Tibial artery (tissue), 4 donors: ENCODE measurements at places on chromosomes 13 and 19.

DNA sequence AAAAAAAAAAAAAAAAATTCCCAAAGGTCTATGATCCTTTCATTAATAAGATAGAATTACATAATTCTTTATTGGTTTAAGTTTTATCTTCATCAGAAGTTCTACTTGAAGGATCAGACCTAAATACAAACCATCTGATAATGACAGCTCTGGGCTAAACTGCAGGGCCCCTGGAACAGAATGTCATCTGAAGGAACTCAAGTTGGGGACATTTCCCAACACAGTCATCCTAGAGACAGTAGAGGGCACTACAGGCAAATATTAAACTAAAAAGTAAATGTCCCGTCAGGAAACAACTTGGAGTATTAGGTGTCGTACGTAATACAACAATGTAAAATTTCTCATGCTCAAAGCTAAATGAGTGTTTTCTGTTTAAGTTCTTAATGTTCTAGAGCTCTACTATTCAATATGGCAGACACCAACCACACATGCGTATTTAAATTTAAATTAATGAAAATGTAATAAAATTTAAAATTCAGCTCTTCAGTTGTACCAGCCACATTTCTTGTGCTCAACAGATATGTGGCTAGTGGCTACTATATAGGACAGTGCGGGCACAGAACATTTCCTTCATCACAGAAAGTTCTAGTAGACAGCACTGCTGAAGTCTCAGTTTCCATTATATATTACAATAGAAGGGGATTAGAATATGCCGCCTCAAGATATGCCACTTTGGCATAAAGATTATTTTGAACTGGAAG is 21.8 kb upstream of the NAXD start:
- H3K4me1 ChIP-seq: no peaks in the 10 kb centered on the region
- no peaks in the 10 kb centered on the region for H3K27me3 ChIP-seq
- no peak overlapping the region for H3K27ac ChIP-seq
- no peak for DNase-seq
- H3K4me3 ChIP-seq: no peak overlapping the region

DNA sequence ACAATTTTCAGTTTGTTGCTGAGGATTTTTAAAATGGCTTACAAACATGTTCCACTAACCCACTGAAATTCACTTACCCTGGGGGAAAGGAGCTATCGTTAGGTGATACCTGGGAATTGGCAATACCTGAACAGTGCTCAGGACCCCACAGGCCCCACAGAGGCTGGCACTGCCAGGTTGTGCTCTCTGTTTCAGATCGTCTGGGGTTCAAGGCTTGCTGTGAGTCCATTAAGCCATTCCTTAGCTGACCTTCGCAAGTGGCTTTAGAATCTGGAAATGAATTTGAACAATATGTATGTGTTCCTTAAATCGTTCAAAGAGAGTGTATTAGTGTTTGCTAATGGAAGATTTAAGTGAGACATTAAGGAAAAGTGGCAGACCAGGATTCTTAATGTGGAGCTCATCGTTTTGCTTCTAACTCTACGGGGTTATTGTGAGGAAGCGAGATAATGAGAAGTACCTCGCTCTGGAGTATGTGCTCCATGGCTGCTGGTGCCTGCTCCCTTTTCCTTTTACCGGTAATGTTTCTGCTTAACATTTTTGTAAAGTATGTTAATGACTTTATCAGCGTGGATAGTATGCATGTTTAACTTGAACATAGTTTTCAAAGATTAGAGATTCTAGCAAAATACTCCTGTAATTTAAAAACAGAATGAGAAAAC is 13.6 kb downstream of the KLF5 start:
- no peak overlapping the region for H3K4me3 ChIP-seq
- peaks cover 16% of the 10 kb centered on the region for H3K4me1 ChIP-seq
- DNase-seq: no peak
- no peak overlapping the region for H3K27ac ChIP-seq

- no peak overlapping the region for H3K4me3 ChIP-seq
- H3K4me1 ChIP-seq: peaks cover 52% of the 10 kb centered on the region
- peak overlapping the region; percentile 28 for H3K27ac ChIP-seq
- DNase-seq: no peak
These were observed 3.4 kb downstream of the DAZAP1 start for GRCh38 chr19:1410789-1411188.

GRCh38 chr19:4183967-4184717 is 1.7 kb downstream of the ANKRD24 start:
- peaks cover 31% of the 10 kb centered on the region for H3K4me1 ChIP-seq
- H3K27me3 ChIP-seq: peaks cover 10% of the 10 kb centered on the region
- no peak overlapping the region for H3K27ac ChIP-seq
- H3K4me3 ChIP-seq: no peak overlapping the region

- no peak for DNase-seq
- H3K27ac ChIP-seq: no peak overlapping the region
- no peaks in the 10 kb centered on the region for H3K36me3 ChIP-seq
- H3K4me1 ChIP-seq: no peaks in the 10 kb centered on the region
- H3K4me3 ChIP-seq: no peak overlapping the region
These were observed 812.0 kb downstream of the SLITRK5 start for GRCh38 chr13:88483202-88483601.

GRCh38 chr13:26019251-26019650 is 32.6 kb downstream of the SHISA2 start:
- H3K4me3 ChIP-seq: no peak overlapping the region
- H3K27ac ChIP-seq: no peak overlapping the region
- H3K27me3 ChIP-seq: peaks cover 3% of the 10 kb centered on the region
- no peaks in the 10 kb centered on the region for H3K36me3 ChIP-seq
- H3K4me1 ChIP-seq: no peaks in the 10 kb centered on the region
- DNase-seq: no peak

DNA sequence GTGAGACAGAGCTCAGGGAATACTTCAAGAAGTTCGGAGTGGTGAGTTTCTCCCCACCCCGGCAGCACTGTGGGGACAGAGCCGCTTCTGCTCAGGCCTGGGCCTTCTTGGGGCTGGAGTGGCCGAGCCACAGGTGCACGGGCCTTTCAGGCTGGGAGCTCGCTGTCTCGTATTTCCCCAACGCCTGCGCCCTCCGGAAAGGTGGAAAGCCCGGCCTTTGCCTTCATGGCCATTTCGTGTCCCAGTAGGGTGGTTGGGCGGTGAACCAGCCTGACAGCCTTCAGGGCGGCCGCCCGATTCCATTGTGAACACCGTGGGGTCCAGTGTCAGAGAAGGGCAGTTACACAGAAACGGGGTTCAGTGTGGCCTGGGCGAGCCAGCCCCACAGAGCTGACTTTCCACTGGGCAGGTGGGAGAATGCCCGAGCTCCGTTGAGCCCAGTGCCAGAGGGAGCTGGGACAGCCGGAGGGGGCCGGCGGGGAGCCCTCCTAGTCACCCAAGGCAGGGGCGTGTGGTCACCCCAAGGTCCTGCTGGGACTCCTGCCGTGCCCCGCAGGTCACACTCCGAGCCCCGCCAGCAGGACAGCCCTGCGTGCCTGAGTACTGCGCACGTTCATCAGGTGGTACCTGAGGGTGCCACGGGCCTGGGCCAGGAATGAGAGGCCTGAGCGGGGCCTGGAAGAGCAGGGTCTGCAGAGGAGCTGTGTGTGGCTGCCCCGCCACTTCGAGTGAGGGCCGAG is 14.0 kb downstream of the DAZAP1 start:
- no peak for DNase-seq
- no peak overlapping the region for H3K4me3 ChIP-seq
- no peaks in the 10 kb centered on the region for H3K27me3 ChIP-seq
- peaks cover 21% of the 10 kb centered on the region for H3K4me1 ChIP-seq
- H3K27ac ChIP-seq: no peak overlapping the region

GRCh38 chr19:19040417-19040816 is 7.0 kb downstream of the ARMC6 start:
- H3K4me3 ChIP-seq: no peak overlapping the region
- peaks cover 13% of the 10 kb centered on the region for H3K4me1 ChIP-seq
- peaks cover 24% of the 10 kb centered on the region for H3K36me3 ChIP-seq
- no peaks in the 10 kb centered on the region for H3K27me3 ChIP-seq
- DNase-seq: peak; percentile 87

DNA sequence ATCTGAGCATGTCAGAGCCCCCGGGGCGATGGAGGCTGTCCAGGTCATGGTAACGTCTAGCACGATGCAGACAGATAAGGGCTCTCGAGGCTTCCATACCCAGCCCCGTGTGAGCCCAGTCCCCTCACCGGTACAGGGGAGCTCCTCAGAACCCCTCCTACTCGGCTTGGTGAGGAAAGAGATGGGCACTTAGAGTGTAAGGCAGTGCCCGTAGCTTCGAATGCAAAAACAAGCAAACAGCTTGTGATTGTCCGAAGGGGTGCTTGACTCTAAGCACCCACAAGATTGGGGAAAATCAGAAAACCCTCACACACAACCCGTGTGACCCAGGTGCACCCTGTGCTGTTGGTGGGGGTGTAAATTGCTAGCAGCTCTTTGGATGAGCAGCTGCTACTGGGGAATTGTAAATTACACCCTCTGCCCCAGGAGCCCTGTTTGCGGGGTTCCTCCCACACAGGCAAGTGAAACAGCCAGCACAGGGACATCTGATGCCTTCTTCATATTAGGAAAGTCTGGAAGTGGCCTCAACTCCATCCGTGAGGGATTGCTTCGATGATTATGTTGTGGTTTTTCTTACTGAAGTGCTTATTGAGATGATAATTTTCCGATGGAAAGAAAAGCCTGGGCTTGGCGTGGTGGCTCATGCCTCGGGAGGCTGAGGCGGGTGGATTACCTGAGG is 918 bp upstream of the PSPN start:
- no peak overlapping the region for H3K4me3 ChIP-seq
- no peak for DNase-seq
- peak overlapping the region; percentile 8 for H3K27ac ChIP-seq
- H3K27me3 ChIP-seq: no peaks in the 10 kb centered on the region
- peaks cover 32% of the 10 kb centered on the region for H3K4me1 ChIP-seq

DNA sequence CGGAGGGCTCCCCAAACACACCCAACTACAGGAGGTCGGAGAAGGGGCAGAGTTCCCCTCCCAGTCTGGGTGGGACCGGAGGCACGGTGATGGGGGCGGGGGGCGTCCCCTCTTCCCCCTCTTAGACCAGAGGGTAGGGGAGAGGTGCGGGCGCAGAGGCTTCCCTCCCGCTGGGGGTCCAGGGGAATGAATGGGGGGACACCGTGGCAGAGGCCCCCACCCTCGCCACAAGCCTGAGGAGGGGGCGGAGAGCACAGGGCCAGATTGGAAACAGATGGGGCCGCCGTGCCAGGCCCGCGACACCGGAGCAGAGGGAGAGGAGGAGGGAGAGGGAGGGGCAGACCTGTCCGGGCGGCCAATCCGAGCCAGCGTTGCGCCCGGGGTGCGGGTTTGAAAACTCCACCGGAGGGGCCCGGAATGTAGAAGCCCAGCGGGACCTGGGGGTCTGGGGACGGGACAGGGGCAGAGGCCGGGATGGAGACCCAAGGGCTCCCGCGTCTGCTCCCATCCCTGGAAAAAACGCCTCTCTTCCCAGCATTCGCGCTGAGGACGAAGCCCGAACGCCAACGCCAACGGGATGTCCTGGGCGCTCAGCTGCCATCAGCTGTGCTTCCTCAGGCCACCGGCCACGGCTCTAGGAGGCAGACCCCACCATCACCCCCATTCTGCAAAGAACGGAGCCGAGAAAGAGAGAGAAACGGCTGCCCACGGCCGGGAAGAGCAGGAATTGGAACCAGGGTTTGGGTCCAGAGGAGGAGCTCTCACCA is 46.8 kb downstream of the PTPRS start:
- H3K36me3 ChIP-seq: no peaks in the 10 kb centered on the region
- DNase-seq: no peak
- peak overlapping the region; percentile 82 for H3K27ac ChIP-seq
- peaks cover 46% of the 10 kb centered on the region for H3K4me1 ChIP-seq
- no peaks in the 10 kb centered on the region for H3K27me3 ChIP-seq

- DNase-seq: no peak
- peaks cover 5% of the 10 kb centered on the region for H3K4me1 ChIP-seq
- H3K4me3 ChIP-seq: no peak overlapping the region
- no peaks in the 10 kb centered on the region for H3K36me3 ChIP-seq
These were observed 617.2 kb downstream of the DCT start for GRCh38 chr13:93862259-93862658.

GRCh38 chr19:47839913-47840312 is 18.2 kb downstream of the CRX start:
- no peak for DNase-seq
- H3K4me3 ChIP-seq: no peak overlapping the region
- H3K27me3 ChIP-seq: no peaks in the 10 kb centered on the region
- no peaks in the 10 kb centered on the region for H3K36me3 ChIP-seq

GRCh38 chr13:96999091-96999490 is 4.8 kb upstream of the OXGR1 start:
- no peak overlapping the region for H3K27ac ChIP-seq
- no peaks in the 10 kb centered on the region for H3K27me3 ChIP-seq
- H3K4me1 ChIP-seq: no peaks in the 10 kb centered on the region
- H3K4me3 ChIP-seq: no peak overlapping the region
- no peaks in the 10 kb centered on the region for H3K36me3 ChIP-seq

- no peaks in the 10 kb centered on the region for H3K4me1 ChIP-seq
- H3K4me3 ChIP-seq: no peak overlapping the region
- H3K36me3 ChIP-seq: no peaks in the 10 kb centered on the region
- no peak for DNase-seq
- peaks cover 9% of the 10 kb centered on the region for H3K27me3 ChIP-seq
These were observed 6.6 kb upstream of the EID2 start for GRCh38 chr19:39546599-39546998.
